Fibroblast of the aortic adventitia (primary cell): ENCODE measurements at places on chromosomes 2 and 18.
A peak's percentile ranks its signal among the peaks of the same experiment; 100 is the strongest.

- DNase-seq = no peak
These were observed 169.3 kb upstream of the FBXO11 start for GRCh38 chr2:48075631-48076030.

DNA sequence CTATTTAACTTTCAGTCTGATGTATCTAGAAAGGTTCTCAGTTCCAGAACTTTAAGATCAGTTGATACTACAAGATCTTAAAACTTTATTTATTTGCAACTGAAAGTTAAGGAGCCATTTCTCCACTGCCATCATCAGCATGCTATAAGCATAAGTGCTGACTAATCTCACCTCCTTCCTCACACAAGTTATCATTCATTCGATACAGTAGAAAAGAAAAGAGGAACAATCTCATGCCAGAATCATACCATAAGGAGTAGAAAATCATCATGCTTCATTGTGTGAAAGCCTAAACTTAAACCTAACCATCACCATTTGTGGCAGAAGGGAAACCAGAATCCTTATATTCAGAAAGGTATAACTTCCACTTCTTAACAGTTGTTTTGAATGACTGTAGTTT is 176.6 kb upstream of the NRXN1 start:
- no peak for DNase-seq

- no peak for DNase-seq
These were observed 92.6 kb downstream of the SMIM21 start for GRCh38 chr18:75334869-75335268.

- no peak for DNase-seq
These were observed 28.6 kb upstream of the MBOAT2 start for GRCh38 chr2:9032121-9032520.

DNA sequence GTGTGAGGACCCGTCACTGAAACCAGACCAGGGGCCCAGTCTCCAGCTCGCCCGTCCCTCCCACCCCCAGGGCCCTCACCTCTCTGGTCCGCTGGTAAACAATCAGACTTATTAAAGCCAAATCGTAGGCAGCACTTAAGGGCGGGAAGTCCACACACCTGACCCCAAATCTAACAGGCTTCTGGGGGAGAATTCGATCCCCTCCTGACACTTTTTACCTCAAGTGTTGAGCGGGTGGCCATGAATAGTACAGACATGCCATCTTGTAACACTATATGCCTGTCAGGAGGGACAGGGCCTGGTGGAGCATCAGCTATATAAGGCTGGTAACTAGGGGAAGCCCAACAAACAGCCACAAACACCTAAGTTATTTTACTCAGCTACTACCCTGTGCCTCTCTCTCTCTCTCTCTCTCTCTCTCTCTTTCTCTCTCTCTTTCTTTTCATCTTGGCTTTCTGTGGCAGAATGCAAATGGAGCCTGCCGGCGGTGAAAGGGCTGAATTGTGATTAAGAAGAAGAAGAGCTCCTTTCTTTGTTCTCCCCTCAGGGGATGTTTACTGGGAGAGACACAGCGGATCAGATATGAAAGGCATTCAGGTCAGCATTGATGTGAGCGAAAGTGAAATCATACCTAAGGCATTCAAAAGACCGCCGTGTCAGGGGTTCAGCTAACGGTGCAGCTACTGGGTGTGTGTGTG is 9.5 kb downstream of the ZEB2 start:
- DNase-seq = peak; percentile 50

DNA sequence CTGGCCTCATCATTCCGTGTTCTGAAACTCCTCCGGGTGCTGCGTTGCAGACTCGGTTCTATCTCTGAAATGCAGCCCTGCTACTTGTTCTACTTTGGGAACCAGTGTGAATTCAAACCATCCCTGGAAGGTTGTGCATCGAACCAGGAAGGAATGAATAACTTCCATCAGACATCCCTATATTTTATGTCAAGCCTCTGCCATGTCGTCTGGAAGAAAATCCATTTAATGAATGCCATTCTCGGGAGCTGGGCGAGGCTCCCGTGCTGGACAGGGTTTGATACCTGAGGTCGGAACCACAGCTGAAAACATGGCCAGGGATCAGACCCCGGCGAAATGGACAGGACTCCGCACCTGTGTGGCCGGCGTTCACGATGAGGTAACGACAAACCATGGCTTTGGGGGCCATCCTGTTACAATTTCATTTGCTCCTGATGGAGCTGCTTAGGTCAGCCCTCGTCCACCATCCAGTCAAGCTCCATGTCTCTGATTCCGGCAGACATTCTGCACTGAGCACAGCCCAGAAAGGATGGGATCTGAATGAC is 821.6 kb downstream of the GALR1 start:
- no peak for DNase-seq

GRCh38 chr2:172513524-172513900 is 42.4 kb upstream of the PDK1 start:
- DNase-seq = no peak

DNA sequence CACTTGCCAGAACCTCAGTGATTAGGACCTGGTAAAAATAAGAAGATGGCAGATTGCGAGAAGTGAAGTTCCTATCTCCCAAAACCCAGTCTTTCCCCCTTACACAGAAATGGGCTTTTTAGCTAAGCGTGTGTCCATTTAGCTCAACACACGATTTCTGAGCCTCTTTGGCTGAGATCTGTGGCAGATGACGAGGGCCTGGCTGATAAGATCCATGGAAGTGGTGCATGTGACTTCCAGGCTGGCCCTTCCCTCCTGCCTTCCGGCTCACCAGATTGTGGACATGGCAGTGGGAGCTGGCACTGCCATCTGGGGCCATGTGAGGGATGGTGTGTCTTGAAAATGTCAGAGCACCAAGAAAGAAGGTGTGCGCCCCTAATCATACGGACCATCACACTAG is 41.0 kb upstream of the ZFP36L2 start:
- DNase-seq = no peak

DNA sequence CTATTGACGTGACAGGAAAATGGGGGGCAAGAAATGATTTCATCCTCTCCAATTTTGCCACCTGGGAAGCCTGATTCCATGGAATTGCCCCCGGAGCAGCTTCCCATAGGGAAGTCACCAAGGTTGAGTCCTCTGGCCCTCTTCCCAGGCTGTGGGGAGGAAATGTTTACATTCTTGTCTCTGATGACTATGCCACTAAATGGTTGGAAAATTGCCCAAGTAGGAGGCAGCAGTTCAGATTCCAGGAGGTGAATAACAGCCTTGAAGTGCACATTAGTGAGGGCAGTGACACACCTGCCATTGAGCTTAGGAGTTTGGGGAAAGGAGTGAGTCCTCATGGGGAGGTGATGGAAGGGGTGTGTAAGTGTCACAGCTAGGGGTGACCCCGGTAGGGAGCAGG is 449.2 kb upstream of the DCC start:
- no peak for DNase-seq

DNA sequence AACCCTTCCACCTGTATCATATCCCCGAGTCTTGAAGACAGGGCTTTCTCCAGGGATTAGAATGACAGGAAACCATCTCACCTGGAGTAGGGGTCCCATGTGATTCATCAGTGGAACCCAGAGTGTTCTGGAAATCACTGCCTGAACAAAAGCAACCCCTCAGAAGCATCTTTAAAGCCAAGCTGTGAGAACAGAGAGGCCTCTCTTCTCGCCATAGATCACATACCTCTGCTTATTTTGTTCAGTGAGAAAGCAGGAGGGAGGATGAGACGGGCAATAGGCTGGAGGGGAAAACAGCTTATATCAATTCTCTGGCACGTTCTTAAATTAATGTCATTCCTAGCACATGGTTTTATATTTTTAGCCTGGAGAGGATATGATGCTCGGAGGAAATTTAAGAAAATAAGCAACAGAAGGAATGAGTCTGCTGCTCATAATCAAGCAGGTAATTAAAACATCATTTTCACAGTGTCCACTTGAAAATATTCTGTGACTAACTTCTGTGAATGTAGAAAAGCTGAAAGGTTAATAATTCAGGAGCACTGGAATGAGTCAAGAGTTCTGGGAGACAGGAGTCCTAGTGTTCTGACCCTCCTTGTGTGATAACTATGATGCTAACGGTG is 213.6 kb upstream of the SP5 start:
- DNase-seq = no peak

GRCh38 chr18:64259871-64260270 is 111.0 kb upstream of the LINC00305 start:
- no peak for DNase-seq

GRCh38 chr18:77015771-77016710 is 116.5 kb downstream of the MBP start:
- no peak for DNase-seq

- DNase-seq = no peak
These were observed 40.1 kb downstream of the KCMF1 start for GRCh38 chr2:85011098-85011497.

DNA sequence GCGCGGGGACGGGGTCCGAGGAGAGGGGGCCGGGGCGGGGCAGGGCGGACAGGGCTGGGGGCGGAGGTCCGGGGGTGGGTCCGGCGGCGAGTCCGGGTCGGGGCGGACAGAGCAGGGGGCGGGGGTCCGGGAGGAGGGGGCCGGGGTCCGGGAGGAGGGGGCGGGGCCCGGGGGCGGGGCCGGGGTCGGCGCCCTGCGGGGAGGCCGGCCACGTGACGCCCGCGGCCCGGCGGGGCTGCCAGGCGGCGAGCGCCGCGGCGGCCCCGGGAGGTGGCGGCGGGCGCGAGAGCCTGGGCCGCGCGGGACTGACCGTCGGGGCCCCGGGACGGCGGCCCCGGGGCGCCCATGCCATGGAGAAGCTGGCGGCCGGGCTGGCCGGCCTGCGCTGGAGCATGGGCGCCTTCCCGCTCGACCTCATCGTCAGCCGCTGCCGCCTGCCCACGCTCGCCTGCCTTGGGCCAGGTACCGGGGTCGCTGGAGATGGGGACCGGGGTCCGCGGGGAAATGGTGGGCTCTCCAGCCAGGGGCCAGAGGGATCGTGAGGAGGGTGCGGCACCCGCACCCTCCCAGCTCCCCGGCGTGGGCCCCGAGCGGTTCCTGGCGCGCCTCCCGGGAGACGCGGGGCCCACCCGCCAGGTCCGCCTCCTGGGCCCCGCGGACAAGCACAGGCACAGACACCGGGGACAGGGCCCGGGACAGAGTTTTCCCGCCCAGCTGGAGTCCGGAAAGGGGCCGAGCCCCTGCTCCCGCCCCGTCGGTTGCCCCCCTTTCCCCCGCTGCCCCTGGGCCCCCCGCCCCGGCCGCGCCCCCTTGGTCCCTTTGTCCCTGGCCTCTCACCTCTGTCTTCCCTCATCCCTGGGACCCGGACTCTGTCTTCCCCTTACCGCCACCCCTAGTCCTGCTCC is at the start of gene GAREM2:
GAREM2 (plus strand) TSS at position 218 of the 905 bp plus-strand sequence; CDS start at position 351, 133 bp downstream.
- no peak for DNase-seq

DNA sequence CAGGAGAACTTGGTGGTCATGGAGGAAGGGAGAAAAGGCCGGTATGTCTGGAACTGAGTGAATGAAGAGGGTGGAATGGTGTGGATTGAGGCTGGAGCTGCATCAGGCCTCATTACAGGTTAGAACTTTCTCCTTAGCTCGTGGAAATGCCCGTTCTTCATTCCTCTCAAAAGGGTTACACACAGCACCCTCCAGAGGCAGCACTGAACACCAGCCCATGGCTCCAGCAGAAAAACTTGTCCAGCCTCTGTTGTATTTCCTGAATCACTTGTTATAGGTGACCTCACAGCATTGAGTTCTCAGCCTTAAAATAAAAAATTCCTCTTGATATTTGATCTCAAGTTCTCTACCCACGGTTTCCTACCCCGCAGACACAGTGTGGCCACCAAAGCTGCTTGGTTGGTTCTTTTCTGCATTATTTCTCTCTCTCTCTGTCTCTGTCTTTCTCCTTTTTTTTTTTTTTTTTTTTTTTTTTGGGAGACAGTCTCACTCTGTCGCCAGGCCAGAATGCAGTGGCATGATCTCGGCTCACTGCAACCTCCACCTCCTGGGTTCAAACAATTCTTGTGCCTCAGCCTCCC is 89.6 kb downstream of the ITGB1BP1 start:
- peak; percentile 85 for DNase-seq

GRCh38 chr2:100640431-100641124 is 77.8 kb downstream of the PDCL3 start:
- no peak for DNase-seq

GRCh38 chr2:146624430-146625160 is 1220.2 kb upstream of the ACVR2A start:
- DNase-seq = no peak
